ENCODE measurements at places on chromosomes 12 and 14. TPM values are rescaled to one million over a fixed set of nuclear protein-coding genes. Genes with fewer than 3 reads are reported as not detected.

- H3K4me1 ChIP-seq: no peaks in the 10 kb centered on the region
- no peaks in the 10 kb centered on the region for H3K36me3 ChIP-seq
- no peak for DNase-seq
- H3K27ac ChIP-seq: no peak overlapping the region
- no peaks in the 10 kb centered on the region for H3K27me3 ChIP-seq
- H3K4me3 ChIP-seq: no peak overlapping the region
These were observed 99.4 kb upstream of the PLEKHA5 start for GRCh38 chr12:19030180-19030579.

SYCP3 gene
- total RNA-seq: 0.71 TPM

HCAR2 gene
- 26.2 TPM for total RNA-seq

SLC2A14 gene
- total RNA-seq: not detected

CCDC60 gene
- 2.2 TPM for total RNA-seq

GRCh38 chr12:104649921-104650320 is 193.2 kb downstream of the CHST11 start:
- H3K4me3 ChIP-seq: no peak overlapping the region
- peaks cover 30% of the 10 kb centered on the region for H3K4me1 ChIP-seq
- H3K27me3 ChIP-seq: no peaks in the 10 kb centered on the region
- no peak for DNase-seq
- no peaks in the 10 kb centered on the region for H3K36me3 ChIP-seq

GRCh38 chr12:26988703-26989102 is 25.5 kb downstream of the TM7SF3 start:
- H3K36me3 ChIP-seq: peaks cover 43% of the 10 kb centered on the region
- no peaks in the 10 kb centered on the region for H3K27me3 ChIP-seq
- H3K4me1 ChIP-seq: peaks cover 11% of the 10 kb centered on the region
- no peak overlapping the region for H3K4me3 ChIP-seq
- DNase-seq: no peak

GRCh38 chr14:101022916-101023435 is 119.5 kb upstream of the RTL1 start:
- H3K4me3 ChIP-seq: no peak overlapping the region
- no peak overlapping the region for H3K27ac ChIP-seq
- H3K36me3 ChIP-seq: no peaks in the 10 kb centered on the region

GRCh38 chr12:30661210-30661609 is 34.5 kb downstream of the IPO8 start:
- H3K4me1 ChIP-seq: no peaks in the 10 kb centered on the region
- DNase-seq: no peak
- H3K27ac ChIP-seq: no peak overlapping the region
- H3K36me3 ChIP-seq: peaks cover 94% of the 10 kb centered on the region
- no peaks in the 10 kb centered on the region for H3K27me3 ChIP-seq
- H3K4me3 ChIP-seq: no peak overlapping the region

TAMALIN gene
- 85.5 TPM for total RNA-seq

Measured in lower lobe of right lung (tissue), 2 donors.